ENCODE measurements at places on chromosomes 2 and 18. TPM values are rescaled to one million over a fixed set of nuclear protein-coding genes. Genes with fewer than 3 reads are reported as not detected.
A peak's percentile ranks its signal among the peaks of the same experiment; 100 is the strongest.

DNA sequence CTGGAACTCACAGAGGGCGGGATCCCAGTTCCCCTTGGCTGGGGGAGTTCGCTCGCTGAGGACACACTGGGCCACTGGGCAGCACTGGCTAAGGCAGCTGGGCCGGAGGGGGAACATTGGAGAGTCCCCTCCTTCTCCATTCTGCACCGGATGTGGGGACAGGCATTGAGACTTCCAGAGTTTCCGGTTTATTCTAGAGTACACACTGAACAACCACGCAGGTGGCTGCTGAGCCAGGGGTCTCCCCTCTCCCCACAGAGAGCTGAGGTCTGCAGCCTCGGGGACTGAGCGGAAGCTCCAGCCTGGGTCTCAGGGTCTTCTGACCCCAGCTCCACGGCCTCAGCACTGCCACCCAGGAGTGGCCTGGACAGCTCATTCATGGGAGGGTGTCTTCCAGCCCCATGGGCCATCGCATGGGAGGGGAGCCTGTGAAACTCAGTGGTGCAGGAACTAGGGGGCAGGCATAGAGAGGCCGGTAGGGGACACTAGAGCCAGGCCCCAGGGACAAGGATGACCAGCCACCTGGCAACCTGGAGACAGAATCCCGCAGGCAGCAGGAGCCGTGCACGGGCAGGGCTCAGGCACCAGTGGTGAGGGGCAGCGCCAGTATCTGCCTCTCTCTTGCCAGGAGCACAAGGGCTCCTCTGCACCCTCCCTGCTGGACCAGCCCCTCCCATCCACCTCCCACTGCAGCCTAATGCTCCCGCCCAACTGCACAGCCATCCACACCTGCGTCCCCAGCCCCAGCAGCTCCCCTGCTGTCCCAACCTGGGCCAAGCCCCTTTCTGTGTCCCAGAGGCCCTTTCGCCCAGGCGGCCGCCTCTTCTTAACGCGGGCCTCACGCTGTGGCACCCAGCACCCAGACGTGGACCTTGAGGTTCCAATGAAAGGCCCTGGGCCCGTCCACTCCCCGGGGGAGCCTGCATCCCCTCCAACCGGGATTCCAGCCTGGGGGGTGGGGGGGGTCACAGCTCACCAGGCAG lies 45.1 kb upstream of the GPC1 start:
- DNase-seq: no peak

GRCh38 chr2:22855761-22856184 lies 529.2 kb upstream of the KLHL29 start:
- peak; percentile 54 for DNase-seq

DNA sequence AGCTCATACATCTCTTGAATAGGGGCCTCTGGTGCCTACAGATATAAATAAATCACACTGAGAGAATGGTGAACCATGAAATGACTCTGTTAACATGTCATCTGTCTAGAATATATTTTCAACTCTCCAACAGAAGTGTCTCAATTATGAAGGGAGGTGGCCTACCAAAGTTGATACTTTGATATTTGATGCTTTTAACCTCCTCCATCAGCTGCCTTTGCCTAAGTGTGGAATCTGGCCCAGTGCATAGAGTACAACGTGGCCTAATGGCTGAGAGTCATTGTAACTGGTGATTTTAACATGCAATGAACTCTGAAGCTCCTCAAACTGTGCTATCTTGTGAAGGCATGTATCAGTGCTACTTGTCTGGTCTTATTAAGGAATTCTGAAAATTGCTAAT lies 93.4 kb downstream of the MYO3B start:
- DNase-seq: no peak

DNA sequence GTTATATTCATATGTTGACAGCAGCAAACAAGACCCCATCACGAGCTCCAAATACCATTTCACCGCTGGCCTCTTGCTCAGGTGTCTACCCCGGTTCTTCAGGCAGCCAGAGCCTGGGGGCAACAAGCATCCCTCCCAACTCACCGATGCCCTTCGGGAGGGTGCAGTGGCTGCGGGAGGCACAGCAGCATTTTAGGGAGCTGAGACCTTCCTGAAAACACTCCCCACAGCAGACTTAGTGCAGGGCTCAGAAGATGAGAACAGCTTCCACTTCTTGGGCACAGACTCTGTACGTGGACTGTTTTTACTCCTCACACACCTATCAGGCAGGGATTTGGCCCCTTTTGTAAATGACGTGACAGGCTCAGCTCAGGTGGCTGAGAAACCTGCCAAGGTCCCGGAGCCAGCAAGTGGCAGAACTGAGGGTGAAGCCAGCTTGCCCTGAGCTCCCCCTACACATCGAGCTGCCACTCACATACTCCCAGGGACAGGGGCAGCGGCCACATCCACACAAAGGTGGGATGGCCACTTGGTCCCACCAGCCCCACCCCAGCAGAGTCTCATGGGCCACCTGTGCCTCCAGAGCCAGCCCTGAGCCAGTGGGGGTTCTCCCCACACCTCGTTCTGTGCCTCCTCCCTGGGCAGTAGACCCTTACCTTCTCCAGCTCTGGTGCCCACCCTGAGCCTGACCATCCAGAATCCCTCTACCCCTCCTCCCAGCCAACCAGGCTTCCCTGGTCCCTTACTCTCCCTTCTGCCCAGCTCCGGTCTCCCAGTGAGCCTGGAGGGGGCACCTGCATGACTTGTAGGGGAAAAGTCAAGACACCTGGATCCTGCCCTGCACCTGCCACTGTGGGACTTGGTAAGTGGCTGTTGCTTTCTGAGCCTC lies 28.5 kb downstream of the CYP27C1 start:
- no peak for DNase-seq

- no peak for DNase-seq
These were observed 231.4 kb downstream of the LRRTM1 start for GRCh38 chr2:80073134-80073561.

DNA sequence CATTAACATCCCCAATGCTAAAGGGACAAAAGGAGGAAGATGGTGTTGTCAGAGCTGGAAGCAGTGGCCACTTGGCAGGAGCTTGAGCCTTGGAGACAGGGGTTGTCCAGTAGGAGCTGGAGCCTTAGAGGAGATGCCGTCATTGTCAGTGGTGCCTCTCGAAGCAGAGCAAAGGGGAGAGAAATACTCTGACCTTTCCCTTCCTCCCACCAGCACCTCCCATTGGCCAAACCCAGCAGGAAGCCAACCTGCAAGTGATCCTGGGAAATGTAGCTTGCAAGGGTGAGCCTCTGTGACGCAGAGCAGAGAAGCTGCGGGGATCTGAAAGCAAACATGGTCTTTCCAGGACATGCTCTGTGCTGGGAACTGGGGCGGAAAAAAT lies 33.7 kb upstream of the MRPL19 start:
- no peak for DNase-seq

GRCh38 chr2:222837643-222838056 lies 23.2 kb upstream of the ACSL3 start:
- no peak for DNase-seq

- DNase-seq: no peak
These were observed 39.5 kb downstream of the TPRKB start for GRCh38 chr2:73697606-73698005.

DNA sequence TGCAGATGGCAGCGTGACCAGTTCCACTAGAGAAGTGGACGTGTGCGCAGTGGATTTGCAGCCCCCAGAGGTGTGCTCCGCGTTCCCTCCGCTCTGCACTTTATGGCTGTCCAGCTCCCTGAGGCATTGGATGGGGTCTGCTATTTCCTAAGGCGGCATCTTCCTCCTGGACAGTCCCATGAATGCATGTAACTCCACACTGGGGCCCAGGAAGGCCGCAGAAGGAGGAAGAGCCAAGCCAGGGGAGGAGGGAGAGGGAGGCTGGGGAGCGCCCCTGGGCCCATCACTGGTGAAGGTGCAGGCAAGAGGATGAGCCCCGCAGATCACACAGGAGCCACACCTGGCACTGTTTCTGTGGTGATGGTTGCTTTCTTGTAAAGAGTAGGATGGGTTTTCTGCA lies 99.1 kb downstream of the PTGR3 start:
- DNase-seq: no peak

DNA sequence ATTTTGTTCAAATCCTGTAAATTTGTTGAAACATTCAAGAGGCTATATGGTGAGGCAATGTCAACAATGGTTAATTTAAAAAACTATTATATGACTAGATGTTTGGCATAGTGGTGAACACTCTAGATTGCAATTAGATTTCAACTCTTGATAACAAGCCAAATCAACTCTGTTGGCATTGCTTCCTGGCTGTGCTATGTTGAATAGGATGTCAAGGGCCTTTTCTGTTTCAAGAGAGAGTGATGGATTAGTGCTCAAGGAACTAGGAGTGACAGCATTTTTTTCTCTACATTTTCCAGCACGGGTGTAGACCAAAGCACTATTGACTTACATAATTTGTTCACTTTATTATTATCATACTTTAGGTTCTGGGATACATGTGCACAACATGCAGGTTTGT lies 172.4 kb upstream of the KCNH7 start:
- no peak for DNase-seq

GRCh38 chr2:159275111-159275510 lies 11.4 kb downstream of the WDSUB1 start:
- DNase-seq: no peak

GRCh38 chr18:55221622-55222021 lies 262.4 kb upstream of the CCDC68 start:
- DNase-seq: no peak

- no peak for DNase-seq
These were observed 49.2 kb downstream of the CLASP1 start for GRCh38 chr2:121599963-121600651.

DNA sequence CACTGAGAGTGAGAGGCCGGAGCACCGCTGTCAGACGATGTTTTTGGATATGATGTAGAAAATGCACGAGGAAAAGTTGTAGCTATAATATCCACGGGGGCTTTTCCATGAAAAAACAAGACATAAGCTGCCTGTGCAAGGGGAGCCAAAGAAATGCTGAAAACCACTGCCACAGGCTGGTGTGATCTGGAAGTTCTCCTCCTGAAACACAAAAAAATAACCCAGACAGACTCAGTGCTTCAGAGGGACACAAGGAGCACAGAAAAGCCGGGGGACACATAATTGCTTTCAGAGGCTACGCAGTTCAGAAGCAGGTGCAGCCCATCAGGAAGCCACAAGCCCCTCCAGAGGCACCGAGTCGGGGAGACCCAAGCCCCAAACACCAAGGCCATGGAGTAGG lies 98.2 kb downstream of the ZNF516 start:
- no peak for DNase-seq

GRCh38 chr18:44681076-44681970 lies 635 bp downstream of the SETBP1 start:
- DNase-seq: no peak

DNA sequence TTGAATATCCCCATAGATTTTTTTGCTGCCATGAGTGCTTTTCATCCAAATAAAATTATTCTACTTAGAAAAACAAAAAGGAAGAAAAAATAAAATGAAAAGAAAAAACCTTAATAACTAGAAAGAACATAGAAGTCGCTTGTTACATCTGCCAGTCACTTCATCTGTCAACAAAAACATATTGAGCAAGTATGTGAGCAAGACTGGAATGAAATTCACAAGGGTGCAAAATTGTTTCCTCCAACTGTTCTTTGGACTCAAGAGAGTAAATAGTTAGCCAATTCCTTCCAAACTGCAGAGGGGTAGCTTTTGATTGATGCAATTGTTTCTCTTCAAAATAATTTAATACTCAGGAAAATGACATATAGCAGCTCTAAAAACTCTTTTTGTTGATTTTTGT lies 336.3 kb upstream of the CDH7 start:
- DNase-seq: no peak

DNA sequence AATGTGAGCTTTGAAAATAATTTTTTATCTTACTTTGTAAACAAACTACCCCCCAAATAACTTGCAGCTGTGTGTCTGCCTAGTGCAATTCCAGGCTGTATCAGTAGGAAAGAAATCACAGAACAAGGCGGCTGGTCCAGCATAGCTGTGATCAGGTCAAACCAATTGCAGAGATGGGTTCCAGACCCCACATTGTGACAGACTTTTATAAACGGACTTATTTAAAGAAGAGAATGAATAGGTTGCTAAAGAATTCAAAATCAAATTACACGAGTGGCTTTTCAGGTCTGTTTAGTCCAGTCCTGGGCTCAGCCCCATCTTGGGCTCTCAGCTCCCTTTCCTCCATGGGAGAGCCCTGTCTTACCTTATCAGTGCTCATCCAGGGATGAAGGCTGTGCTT lies 11.1 kb downstream of the BMP10 start:
- DNase-seq: no peak

DNA sequence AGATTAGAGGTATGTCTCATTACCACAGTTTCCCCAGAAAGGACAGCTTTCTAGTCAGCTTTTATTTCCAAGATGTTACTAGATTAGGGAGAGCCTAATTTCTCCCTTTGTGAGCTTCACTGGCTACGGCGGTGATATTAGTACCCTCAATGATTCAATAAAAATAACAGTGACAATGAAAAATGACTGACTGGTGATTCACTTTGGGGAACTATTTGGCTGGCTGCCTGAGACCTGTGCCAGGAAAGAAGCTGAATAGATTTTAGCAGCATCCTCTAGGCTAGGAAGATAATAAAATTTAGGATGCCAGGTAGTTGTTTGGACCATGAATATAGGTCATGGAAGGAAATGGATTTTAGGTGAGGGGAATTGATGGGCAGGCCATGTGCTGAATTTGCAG lies 178.7 kb downstream of the FMNL2 start:
- no peak for DNase-seq

The SPDYA gene
- total RNA-seq: not detected

The YWHAQ gene
- total RNA-seq: 190 TPM

The ITGAV gene
- total RNA-seq: 189 TPM

The REEP1 gene
- total RNA-seq: 30.0 TPM

The ATP5MC3 gene
- 660 TPM for total RNA-seq

The KIDINS220 gene
- 56.5 TPM for total RNA-seq

The TSGA10 gene
- 4.7 TPM for total RNA-seq

The SF3B1 gene
- total RNA-seq: 121 TPM

The ANKRD44 gene
- 29.3 TPM for total RNA-seq

The HOXD3 gene
- 0.35 TPM for total RNA-seq

All from heart left ventricle (tissue), 16 donors.